ENCODE measurements at places on chromosomes 7 and 10.

DNA sequence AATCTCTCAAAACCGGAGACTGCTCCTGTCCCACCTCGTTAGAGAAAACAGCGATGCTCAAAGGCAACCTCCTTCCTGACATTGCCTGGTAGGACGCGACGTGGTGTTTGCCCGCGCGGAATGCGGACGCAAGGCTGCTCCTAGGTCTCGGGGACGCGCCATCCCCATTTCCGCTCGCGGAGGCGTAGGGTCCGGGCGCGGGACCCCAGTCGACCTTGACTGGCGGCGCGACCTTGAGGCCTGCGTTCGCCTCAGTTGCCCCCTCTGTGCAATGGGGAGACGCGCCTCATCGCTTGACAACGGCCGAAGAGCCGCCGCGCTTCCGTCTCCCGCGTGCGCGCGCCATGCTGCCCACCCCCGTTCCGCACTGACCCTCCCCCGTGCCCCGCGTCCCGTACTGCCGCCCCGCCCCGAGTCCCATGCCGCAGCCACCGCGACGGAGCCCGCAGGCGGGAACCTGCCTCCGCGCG lies 412 bp upstream of the PPIA start:
- DNase-seq, result peak; percentile 63

- no peak for DNase-seq
Measured at GRCh38 chr7:69184339-69184738, 413.9 kb upstream of the AUTS2 start.

- no peak for DNase-seq
Measured at GRCh38 chr7:142790555-142790954, 19.8 kb downstream of the PRSS2 start.

DNA sequence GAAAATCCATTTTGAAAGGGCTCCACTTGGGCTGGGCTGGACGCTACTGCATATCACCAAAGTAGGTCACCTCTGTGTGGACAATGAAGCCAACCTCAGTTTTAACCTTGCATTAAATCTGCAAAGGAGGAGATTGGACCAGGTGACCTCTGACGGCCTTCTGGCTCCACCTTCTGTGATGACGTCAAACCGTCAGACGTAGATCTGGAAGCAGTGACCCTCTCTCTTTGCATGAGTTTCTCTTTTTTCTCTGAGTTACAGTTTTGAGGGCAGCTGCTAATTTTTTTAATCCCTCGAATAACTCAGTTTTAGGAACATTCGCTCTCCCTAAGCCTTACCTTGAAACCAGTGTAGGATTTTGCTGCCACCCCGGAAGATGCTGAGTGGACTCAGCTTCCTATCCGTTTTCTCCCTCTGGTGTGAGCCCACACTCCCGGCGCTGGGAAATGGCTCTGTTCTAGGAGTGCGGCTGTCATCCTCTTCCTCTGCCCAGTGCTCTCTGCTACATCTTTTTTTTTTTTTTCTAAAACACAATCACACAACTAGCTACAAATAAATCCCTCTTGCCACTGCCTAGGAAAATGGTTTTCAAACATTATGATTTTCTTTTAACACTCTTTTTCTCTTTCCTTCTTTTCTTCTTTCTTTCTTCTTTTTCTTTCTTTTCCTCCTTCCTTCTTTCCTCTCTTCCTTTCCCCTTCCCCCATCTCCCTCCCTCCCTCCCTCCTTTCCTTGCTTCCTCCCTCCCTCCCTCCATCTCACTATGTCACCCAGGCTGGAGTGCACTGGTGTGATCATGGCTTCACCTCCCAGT lies 27.7 kb upstream of the NMT2 start:
- no peak for DNase-seq

DNA sequence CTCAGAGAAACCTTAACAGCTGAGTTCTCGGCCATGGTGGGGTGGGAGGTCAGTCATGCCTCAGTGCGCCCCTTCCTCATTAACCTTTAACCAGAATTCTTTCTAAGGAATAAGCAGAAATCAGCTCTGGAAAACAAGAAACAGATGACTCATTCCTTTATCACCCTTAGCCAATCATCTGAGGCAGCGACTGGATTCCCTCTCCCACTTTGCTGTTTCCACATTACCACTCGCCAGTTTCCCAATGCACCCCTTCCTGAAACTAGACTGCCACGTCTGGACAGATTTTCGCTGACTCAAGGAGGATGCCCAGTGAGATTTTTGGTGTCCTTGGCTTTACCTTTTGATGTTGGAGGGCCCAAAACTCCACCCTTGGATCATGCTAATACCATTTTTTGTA lies 223.8 kb downstream of the PLXDC2 start:
- DNase-seq, result no peak

DNA sequence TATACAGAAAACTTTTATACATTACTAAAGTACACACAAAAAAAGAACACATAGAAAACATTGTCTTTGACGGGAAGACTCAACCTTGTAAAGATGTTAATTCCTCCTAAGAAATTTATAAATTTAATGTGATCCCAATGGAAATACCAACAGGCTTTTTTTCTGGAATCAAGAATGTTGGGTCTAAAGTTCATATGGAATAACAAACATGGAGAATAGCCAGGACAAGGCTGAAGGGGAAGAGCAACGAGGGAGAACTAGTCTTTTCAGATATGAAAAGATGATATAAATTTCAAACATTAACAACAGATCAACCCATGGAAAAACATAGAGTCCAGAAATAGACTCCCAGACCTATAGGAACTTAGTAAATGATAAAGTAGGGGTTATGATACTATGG lies 19.8 kb downstream of the HIPK2 start:
- DNase-seq, result no peak

Measured in umbilical cord (tissue), 2 donors.